Nephron progenitor cell (in vitro differentiated cells): ENCODE measurements at places on chromosomes 13 and 19.

DNA sequence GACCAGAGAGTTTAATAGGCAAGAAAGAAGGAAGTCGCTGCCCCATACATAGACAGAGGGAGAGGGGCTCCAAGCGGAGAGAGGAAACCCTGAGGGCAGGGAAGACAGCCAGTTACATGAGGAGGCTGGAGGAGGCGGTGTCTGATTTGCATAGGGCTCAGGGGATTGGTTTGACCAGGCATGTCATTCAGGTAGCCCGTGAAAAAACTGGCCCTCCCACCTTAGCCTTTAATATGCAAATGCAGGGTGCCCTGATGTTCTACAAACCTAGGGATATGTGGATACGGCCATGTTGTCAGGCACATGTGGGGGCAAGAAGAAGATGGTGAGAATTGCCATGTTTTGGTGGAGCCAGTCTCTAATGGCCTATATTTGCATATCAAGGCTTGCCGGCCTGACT is 1461.6 kb downstream of the PCDH9 start:
- H3K4me3 ChIP-seq, result no peak overlapping the region
- H3K36me3 ChIP-seq, result no peaks in the 10 kb centered on the region

GRCh38 chr19:37977992-37978391 is 71.0 kb downstream of the SIPA1L3 start:
- H3K36me3 ChIP-seq, result peaks cover 25% of the 10 kb centered on the region
- DNase-seq, result no peak
- H3K27me3 ChIP-seq, result no peaks in the 10 kb centered on the region

DNA sequence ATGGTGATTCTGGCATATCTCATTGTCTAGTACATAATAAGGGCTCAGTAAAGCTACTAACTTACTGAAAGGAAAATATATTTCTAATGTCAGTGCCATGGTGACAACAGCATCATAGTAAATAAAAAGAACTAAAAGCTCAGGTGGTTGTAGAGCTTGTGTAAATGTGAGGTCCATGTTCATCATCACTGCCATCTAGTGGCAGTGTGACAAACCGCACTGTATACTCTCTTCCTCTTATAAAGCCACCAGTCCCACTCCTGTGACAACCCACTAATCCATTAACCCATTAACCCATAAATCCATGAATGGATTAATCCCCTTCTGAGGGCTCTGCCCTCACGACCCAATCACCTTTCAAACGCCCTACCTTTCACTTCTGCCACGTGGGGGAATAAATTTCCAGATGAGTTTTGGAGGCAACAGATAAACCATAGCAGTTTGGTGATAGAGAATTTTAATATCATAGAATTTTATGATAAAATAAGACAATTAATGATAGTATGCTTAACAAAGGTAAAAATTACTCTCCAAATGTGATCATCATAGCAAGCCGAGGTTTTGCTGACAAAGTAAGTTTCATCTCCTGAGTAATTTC is 160.4 kb upstream of the SGCG start:
- peaks cover 5% of the 10 kb centered on the region for H3K36me3 ChIP-seq
- DNase-seq, result peak; percentile 45
- no peaks in the 10 kb centered on the region for H3K27me3 ChIP-seq

DNA sequence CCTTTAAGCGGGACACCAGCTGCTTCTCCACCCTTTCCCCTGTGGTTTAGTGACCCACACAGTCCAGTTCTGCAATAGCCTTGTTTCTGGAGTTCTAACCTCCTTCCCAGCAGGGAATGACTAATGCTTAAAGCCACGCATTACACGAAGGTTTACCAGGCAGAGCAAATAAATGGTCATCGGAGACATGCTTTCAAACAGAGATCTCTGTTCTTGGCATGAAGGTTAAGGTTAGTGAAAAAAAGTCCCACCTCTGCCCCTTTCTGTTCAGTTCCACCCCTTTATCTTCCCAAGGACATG is 25.3 kb upstream of the MEDAG start:
- H3K4me3 ChIP-seq, result no peak overlapping the region
- H3K27ac ChIP-seq, result no peak overlapping the region
- no peaks in the 10 kb centered on the region for H3K27me3 ChIP-seq
- no peak for DNase-seq
- H3K36me3 ChIP-seq, result no peaks in the 10 kb centered on the region
- H3K4me1 ChIP-seq, result peaks cover 47% of the 10 kb centered on the region

DNA sequence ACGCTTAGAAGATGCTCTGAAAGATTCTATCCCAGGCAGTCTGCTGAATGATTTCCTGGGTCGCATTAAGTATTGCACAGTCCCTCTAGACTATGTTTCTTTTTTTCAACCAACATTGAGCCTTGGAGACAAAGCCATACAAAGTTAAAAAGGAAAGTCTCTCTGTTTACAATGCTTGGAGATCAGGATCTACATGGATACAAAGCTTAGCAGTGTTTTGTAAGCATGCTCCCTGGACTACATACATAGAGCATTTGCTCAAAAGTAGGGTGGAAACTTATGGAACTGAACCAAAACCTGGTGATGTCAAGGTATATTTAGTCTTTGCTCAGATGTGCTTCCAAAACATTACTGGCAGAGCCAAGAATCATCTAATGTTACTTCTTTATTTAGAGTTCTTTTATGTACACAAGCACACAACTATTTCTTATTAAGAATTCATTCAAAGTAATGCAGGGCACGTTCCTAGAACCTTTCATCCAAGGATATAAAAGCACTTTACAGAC is 241.2 kb downstream of the ABCC4 start:
- DNase-seq, result no peak
- H3K4me3 ChIP-seq, result no peak overlapping the region
- H3K27ac ChIP-seq, result no peak overlapping the region
- no peaks in the 10 kb centered on the region for H3K4me1 ChIP-seq
- H3K36me3 ChIP-seq, result peaks cover 13% of the 10 kb centered on the region

DNA sequence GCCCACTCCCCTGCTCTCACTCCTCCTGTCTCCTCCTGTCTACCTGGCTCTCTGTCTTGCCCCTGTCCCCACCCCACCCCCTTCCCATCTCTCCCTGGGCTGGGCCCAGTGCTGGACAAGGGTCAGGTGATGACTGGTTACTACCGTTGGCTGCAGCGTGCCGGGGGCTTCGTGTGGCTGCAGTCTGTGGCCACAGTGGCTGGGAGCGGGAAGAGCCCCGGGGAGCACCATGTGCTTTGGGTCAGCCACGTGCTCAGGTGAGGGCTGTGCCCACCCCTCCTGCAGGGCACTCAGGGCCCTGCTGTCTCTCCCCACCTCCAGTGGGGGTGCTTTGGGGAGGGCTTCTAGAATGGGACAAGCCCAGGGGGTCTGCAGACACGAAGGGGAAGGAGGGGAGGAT is 7.6 kb downstream of the TMEM160 start:
- peaks cover 2% of the 10 kb centered on the region for H3K27me3 ChIP-seq
- no peak for DNase-seq
- H3K4me1 ChIP-seq, result peaks cover 17% of the 10 kb centered on the region
- no peaks in the 10 kb centered on the region for H3K36me3 ChIP-seq
- H3K4me3 ChIP-seq, result no peak overlapping the region

- peaks cover 67% of the 10 kb centered on the region for H3K4me1 ChIP-seq
- peaks cover 13% of the 10 kb centered on the region for H3K36me3 ChIP-seq
- H3K27me3 ChIP-seq, result peaks cover 41% of the 10 kb centered on the region
These were observed 4.4 kb upstream of the PROZ start for GRCh38 chr13:113153810-113154748.

DNA sequence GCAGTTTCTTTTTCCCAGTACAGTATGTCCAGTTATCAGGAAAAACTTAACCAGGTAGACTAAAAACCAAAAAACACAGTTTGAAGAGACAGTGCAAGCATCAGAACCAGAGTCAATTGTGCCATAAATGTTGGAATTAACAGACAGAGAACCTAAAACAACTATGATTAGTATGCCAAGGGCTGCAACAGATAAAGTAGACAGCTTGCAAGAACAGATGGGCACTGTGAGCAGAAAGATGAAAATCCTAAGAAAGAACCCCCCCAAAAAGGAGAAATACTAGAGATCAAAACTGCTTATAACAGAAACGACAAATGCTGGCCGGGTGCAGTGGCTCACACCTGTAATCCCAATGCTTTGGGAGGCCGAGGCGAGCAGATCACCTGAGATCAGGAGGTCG is 47.1 kb upstream of the KLF5 start:
- H3K27ac ChIP-seq, result peak overlapping the region; percentile 11
- H3K36me3 ChIP-seq, result peaks cover 62% of the 10 kb centered on the region
- H3K4me1 ChIP-seq, result no peaks in the 10 kb centered on the region
- no peaks in the 10 kb centered on the region for H3K27me3 ChIP-seq
- no peak for DNase-seq
- no peak overlapping the region for H3K4me3 ChIP-seq

DNA sequence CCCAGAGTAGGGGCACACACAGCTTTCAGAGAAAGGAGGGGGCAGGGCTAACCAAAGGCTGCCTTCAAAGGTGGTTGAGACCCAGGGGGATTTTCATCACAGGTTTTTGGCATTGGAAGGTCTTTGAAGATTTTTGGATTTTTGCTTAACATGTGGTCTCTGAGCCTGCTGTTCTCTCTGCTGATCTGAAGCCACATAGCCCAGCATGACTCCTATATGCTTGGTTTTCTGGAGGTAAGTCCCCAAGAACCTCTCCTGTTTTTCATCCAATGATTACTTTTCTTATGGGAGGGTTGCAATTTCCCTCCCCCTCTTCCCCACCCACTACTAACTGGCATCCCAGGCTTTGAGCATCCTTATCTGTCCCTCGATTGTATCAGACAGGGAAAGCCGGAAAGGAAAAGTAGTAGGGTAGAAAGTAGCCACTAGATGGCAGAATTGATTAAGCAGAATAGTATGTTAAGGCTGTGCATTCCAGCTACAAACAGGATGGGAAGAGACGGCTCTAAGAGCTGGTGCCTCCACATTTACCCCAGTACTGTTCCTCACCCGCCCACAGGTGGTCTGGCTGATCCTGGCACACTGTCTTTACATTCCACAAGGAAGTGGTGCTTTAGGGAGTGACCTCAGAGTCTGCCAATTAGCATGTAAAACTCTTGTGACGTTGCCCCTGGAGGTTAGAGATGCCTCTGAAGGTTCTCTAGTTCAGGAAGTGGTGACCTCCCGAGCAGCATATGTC is 218.9 kb upstream of the EDNRB start:
- no peaks in the 10 kb centered on the region for H3K27me3 ChIP-seq
- no peaks in the 10 kb centered on the region for H3K4me1 ChIP-seq
- peak; percentile 41 for DNase-seq
- H3K4me3 ChIP-seq, result no peak overlapping the region

GRCh38 chr13:107124129-107124718 is 556.3 kb upstream of the ARGLU1 start:
- DNase-seq, result no peak
- peaks cover 6% of the 10 kb centered on the region for H3K36me3 ChIP-seq
- no peak overlapping the region for H3K4me3 ChIP-seq
- peaks cover 3% of the 10 kb centered on the region for H3K27me3 ChIP-seq
- H3K27ac ChIP-seq, result no peak overlapping the region
- H3K4me1 ChIP-seq, result no peaks in the 10 kb centered on the region

DNA sequence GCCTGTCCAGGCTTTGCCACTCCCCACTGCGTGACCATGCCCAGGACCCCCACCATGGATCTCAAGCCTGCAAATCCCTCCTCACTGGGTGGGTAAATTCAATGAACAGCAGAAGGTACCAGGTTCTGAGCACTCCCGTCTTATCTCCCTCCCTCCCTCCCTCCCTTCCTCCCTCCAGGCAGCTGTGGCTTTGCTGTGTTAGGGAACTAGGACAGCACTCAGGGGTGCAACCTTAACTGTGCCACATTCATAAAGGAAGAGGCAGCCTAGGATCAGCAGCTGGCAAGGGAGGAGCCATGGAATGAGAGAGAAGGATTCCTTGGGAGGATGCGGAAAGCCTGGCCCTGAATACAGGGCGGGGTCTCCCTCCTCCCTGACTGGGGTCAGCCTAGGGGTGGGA is 5.6 kb downstream of the CEACAM4 start:
- no peak overlapping the region for H3K27ac ChIP-seq
- H3K4me1 ChIP-seq, result no peaks in the 10 kb centered on the region
- H3K4me3 ChIP-seq, result no peak overlapping the region
- H3K27me3 ChIP-seq, result peaks cover 5% of the 10 kb centered on the region
- no peaks in the 10 kb centered on the region for H3K36me3 ChIP-seq

- H3K27me3 ChIP-seq, result peaks cover 29% of the 10 kb centered on the region
- no peak overlapping the region for H3K4me3 ChIP-seq
- H3K36me3 ChIP-seq, result no peaks in the 10 kb centered on the region
- peaks cover 8% of the 10 kb centered on the region for H3K4me1 ChIP-seq
These were observed 110.8 kb downstream of the TEX29 start for GRCh38 chr13:111431206-111431605.

GRCh38 chr13:32446220-32446619 is 18.3 kb upstream of the N4BP2L1 start:
- peaks cover 10% of the 10 kb centered on the region for H3K36me3 ChIP-seq
- H3K4me3 ChIP-seq, result no peak overlapping the region
- no peak overlapping the region for H3K27ac ChIP-seq
- peaks cover 18% of the 10 kb centered on the region for H3K4me1 ChIP-seq
- H3K27me3 ChIP-seq, result no peaks in the 10 kb centered on the region
- DNase-seq, result no peak

- H3K36me3 ChIP-seq, result no peaks in the 10 kb centered on the region
- H3K27me3 ChIP-seq, result peaks cover 3% of the 10 kb centered on the region
These were observed 33.7 kb upstream of the TDRD3 start for GRCh38 chr13:60363288-60363687.

- peaks cover 50% of the 10 kb centered on the region for H3K4me1 ChIP-seq
- peak overlapping the region; percentile 66 for H3K27ac ChIP-seq
- H3K27me3 ChIP-seq, result no peaks in the 10 kb centered on the region
- peaks cover 74% of the 10 kb centered on the region for H3K36me3 ChIP-seq
These were observed 48.2 kb upstream of the RNF113B start for GRCh38 chr13:98225036-98225940.

- no peak overlapping the region for H3K4me3 ChIP-seq
- H3K27ac ChIP-seq, result no peak overlapping the region
- H3K27me3 ChIP-seq, result no peaks in the 10 kb centered on the region
- no peak for DNase-seq
These were observed 15.9 kb upstream of the ZNF681 start for GRCh38 chr19:23774524-23774971.

- H3K4me1 ChIP-seq, result peaks cover 6% of the 10 kb centered on the region
- H3K27me3 ChIP-seq, result peaks cover 5% of the 10 kb centered on the region
- H3K4me3 ChIP-seq, result no peak overlapping the region
These were observed 17.2 kb upstream of the ATP12A start for GRCh38 chr13:24663089-24663395.

- H3K4me3 ChIP-seq, result no peak overlapping the region
- no peak overlapping the region for H3K27ac ChIP-seq
- DNase-seq, result no peak
- H3K27me3 ChIP-seq, result no peaks in the 10 kb centered on the region
These were observed 14.5 kb upstream of the TSPAN16 start for GRCh38 chr19:11281356-11282049.

GRCh38 chr19:32630338-32630737 is 44.6 kb downstream of the ANKRD27 start:
- H3K36me3 ChIP-seq, result peaks cover 14% of the 10 kb centered on the region
- no peak overlapping the region for H3K4me3 ChIP-seq
- DNase-seq, result no peak
- H3K4me1 ChIP-seq, result no peaks in the 10 kb centered on the region

DNA sequence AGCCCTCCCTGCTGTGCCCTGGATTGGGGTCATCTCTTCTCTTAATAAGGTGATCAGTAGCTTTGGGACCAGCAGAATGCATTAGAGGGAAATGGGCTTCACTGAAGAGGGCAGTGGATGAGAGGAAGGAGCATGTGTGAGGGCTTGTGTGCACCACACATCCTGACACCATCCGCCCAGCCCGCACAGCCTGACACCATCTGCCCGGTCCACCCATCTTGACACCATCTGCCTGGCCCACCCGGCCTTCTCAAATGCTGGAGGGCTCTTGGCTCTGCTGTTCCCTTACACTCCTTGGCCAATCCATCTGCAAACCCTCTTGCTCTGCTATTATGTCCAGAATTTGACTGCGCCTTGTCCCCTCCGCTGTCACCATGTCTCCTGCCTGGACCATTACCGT is 41.8 kb downstream of the BICRA start:
- H3K4me3 ChIP-seq, result no peak overlapping the region
- peaks cover 79% of the 10 kb centered on the region for H3K36me3 ChIP-seq
- DNase-seq, result no peak
- H3K27ac ChIP-seq, result peak overlapping the region; percentile 83
